Stimulated activated CD8-positive, alpha-beta memory T cell treated with anti-CD3 and anti-CD28 coated beads, Interleukin-15, amount 100 ng/mL, for 48 hours (primary cell): ENCODE measurements at places on chromosomes 11 and 22.

DNA sequence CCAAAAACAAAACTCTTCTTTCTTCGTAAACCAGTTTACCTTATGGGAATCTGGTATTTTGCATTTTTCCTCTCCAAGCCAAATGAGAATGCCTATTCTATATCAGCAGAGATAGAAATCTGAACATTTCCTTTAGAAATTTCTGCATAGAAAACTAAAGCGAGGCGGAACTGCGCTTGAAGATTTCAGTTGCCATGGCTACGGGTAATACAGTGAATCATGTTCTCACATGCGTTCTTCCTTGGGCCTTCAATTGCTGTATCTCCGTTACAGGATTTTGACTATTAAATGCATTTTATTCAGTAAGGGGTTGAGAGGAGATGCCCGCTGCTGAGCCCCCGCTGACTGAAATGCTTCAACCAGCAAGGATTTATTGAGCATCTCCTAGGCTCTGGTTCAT lies 108.2 kb upstream of the CRYBB3 start:
- DNase-seq = no peak

GRCh38 chr22:24175160-24175808 lies 6.0 kb upstream of the SUSD2 start:
- peak; percentile 50 for DNase-seq

DNA sequence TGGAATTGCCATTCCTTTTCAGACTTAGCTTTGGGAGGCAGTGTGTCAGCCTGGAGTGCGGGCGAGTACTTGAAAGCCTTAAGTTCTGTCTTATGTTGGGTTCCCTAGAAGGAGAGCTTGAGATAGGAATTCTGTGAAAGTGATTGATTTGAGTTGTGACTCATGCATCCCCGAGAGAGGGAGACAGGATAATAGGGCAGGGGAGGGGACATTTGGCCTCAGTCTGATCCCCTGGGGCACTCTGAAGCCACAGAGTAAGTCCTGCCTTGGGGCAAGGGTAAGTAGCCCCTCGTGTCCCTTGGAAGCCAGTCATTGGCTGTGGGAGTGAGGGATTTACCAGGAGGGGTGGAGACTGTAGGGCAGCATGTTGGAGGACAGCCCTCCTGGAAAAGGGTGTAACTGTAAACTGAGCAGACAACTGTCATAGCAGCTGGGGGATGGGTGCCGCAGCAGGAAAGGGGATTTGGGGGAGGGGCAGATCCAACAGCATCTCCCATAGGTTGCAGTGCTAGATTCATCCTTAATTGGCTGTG lies 44.0 kb downstream of the KIAA1671 start:
- DNase-seq = no peak

- DNase-seq = no peak
Observed at GRCh38 chr11:70742553-70743291, 344.4 kb downstream of the CTTN start.

DNA sequence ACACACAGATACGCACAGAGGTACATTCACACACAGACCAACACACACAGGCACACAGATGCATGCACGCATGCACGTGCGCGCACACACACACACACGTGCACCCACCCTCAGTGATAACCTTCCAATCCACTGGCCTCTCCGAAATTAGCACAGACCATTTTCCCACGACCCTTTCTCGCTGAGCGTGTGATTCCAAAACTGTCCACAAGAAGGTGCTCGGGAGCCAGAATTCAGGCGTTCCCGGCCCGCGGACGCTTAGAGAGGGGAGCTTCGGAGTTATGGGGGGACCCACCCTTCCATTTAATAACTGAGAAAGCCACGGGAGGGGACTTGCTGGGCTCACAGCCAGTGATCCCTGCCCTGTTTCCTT lies 33.8 kb upstream of the SLC35C1 start:
- peak; percentile 42 for DNase-seq

DNA sequence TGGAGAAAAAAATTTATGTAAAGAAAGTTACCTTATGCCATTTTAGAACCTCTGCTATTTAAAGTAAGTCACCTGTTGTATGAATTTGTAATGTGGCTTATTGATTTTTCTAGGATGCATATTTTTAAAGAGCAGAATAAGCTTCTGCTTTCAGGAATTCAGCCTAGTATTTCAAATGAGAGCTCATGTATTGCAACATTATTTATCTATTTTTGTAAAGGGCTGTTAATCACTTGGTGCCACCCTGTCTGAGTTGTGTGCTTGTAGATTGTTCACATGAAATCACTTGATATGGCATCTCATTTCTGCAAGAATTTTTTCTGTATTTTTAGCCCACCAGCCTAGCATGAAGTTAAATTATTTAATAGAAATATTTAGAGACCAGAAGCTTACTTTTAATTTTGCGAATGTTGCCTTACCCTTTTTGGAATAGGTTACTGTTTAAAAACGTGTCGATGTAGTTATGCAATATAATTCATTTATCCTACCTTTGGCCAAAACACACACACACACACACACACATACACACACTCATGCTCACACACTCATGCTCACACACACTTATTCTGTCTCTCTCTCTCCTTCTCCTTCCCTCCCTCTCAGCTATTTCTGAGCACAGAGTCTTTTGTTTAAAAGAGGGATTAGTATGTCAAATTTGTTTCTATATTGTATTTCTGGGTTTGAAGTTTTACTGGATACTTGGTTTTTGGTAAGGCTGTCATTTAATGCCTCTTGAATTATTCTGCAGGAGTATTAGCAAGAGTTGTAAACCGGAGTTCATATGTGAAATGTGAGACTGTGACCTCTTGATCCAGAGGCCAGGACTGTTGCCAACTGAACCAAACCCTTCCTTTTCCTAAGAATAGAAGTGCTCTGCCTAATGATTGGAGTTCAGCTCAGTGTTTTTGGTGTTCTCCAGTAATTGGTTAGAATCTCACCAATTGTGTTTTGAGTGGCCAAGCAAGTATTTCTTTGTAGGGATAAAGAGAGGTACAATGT lies 34.4 kb downstream of the YAP1 start:
- DNase-seq = no peak

DNA sequence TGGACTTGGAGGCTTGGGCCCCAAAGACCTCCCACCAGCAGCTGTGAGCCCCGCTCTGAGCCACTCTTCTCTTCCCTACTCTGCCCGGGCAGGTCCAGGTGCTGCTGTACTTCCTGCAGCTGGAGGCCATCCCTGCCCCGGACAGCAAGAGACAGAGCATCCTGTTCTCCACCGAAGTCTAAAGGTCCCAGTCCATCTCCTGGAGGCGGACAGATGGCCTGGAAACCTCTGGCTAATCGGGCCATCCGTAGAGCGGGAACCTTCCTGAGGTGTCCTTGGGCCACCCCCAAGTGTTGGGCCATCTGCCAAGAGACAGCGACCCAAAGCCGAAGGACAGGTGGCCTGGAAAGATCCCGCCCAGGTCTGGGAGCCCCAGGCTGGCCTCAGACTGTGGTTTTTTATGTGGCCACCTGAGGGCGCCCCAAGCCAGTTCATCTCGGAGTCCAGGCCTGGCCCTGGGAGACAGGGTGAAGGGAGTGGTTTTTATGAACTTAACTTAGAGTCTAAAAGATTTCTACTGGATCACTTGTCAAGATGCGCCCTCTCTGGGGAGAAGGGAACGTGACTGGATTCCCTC lies 135.1 kb downstream of the BCR start:
- DNase-seq = peak; percentile 40
